D721Med (cell line): ENCODE measurements at places on chromosomes 4 and X.
A peak's percentile ranks its signal among the peaks of the same experiment; 100 is the strongest.

DNA sequence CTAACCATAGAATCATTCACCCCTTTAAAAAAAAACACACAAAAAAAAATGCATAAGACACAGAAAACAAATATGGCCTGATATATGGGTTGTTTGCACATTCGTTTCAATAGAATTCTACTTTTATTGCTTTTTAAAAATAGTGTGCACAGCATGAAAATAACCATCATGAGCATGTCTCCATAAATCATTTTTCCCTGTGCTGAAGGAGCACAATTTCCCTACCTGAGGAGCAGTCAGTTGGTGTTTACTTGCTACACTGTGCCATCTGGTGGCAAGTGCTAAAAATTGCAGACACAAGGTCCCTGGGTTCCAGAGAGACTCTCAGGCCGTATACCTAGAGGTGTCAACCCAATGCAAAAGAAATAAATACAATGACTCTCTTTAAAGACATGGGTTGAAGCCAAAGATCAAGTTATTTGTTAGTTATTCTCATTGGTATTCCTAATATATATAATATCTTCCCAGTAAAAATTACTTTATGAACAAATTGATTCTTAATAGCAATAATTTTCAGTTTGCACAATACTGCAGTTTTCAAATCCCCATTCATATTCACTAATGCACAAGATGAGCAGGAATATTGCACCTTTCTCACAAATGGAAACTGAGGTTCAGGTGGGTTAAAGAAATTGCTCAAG lies 551.4 kb downstream of the IQCM start:
- DNase-seq = peak; percentile 12

- no peak for DNase-seq
These were observed 192.0 kb upstream of the ANK2 start for GRCh38 chr4:112857461-112857860.

DNA sequence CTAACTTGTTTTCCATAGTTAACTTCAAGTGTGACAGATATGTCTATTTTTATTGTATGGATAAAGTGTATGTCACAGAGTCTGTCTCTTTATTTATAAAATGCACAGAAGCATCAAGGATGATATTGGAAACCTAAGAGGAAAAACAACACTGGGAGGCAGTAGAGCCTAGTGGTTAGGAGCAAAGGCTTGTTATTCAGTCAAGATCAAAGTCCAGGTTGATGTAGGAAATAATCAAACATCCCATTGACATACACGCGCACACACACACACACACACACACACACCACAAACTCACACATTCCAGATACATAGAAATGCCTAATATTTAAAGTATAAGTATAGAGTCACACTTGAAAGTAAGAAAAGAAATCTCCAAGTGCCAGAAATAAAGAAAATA lies 206.8 kb downstream of the CHRDL1 start:
- DNase-seq = no peak

GRCh38 chr4:137861682-137862081 lies 329.4 kb upstream of the PCDH18 start:
- no peak for DNase-seq

GRCh38 chrX:152989292-152989658 lies 4.6 kb downstream of the PNMA5 start:
- no peak for DNase-seq

GRCh38 chr4:139913995-139914598 lies 239.9 kb downstream of the MAML3 start:
- no peak for DNase-seq

- DNase-seq = no peak
These were observed 66.1 kb downstream of the PRSS12 start for GRCh38 chr4:118286685-118287084.

GRCh38 chr4:84498203-84498934 lies 723 bp downstream of the NKX6-1 start:
- no peak for DNase-seq

GRCh38 chrX:135087867-135088266 lies 32.5 kb downstream of the ETDB start:
- no peak for DNase-seq

- no peak for DNase-seq
These were observed 99.7 kb downstream of the MMRN1 start for GRCh38 chr4:89994176-89994873.
